ENCODE measurements at places on chromosomes 6 and 20.
A peak's percentile ranks its signal among the peaks of the same experiment; 100 is the strongest.

GRCh38 chr6:36718560-36718959 lies 20.9 kb downstream of the RAB44 start:
- DNase-seq, result no peak

DNA sequence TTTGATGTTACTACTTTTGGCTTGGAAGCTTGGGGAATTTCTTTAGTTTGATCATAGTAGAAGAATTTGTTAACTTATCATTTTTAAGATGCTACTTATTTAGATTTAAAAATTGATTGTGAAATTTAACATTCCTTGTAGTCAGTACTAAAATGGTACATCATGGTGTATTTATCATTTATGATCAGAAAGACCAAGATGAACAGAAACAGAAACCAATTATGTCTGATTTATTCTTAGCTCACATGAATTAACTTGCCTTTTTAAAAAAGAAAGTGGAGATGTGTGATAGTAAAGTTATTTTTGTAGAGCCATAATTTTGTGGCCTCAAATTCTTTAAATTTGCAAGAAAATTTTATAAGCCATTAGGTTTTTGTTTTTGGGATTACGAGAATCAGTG lies 77.6 kb downstream of the LIN28B start:
- no peak for DNase-seq

DNA sequence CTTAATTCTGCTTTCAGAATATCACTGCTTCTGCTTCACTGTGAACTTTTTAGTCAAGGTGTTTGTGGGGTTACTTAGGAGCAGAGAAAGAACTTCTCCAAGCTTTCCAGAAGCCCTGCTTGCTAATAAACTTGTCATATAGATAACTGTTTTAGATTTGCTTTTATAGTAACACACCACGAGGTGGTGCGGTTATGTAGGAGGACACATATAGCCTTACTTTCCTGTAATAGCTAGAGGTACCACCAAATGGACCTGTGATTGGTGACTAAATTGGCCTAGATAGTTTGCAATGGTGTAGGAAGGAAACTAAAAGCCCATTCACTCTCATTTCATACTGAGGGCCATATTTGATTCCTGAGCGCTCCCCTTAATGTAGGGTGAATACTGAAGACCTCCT lies 52.3 kb upstream of the BCLAF1 start:
- no peak for DNase-seq

DNA sequence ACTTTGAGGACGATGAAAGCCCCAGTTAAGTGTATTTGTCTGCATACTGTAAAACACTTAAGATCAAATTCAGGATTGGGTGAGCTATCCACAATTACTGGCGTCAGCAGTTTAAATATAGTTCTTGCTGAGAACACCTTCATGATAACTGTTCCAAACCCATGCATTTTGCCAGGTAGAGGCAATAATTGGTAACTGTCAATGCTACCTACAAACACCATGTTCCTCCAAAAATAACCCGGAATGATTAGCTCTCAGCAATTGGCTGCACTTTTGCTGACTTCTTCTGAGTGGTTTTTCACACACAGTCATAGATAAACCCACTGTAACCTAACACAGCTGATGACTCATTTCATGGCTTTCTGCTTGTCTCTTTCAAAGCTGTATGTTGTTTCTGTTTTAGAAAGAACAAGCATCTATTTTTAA lies 1358.6 kb upstream of the GJE1 start:
- peak; percentile 8 for DNase-seq

- no peak for DNase-seq
These were observed 231.6 kb downstream of the FNDC1 start for GRCh38 chr6:159400826-159401225.

DNA sequence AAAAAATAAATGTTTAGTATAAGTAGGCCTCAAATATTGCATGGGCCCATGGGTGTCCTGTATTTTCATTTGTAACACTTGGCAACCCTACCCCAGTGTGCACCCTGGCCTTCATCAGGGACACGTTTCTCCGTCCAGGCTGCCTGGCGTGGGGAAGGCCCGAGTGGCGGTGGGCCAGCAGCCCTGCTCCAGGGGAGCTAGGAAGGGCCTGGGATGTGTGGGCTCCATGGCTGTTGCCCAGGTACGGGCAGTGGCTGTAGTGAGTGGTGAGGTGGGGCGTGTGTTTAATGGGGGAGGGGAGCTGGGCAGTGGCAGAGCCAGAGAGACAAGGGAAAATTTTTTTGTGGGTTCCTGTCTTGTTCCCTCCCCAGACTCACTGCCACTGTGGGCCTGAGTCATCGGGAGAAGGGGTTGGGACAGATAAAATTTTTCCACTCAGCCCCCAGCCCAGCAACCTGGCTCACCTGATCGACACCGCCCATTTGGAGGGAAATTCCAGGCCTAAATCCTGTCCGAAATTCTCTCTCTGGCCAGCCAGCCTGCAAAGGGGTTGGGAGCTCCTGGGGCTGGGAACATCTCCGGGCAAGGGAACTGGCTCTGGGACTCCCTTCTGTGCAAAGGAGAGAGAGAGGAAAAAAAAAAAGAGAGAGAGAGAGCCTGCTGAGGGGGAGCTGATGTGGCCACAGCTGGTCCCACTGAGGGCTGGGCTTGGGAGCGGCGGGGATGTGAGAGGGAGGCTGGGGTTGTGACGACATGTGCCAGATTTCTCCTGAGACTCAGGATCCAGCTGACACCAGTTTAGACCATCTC lies 32.5 kb upstream of the VEGFA start:
- DNase-seq, result no peak

Measured in GM06990 (cell line).